Smooth muscle cell of the pulmonary artery (primary cell): ENCODE measurements at places on chromosomes 2 and 18. TPM values are rescaled to one million over a fixed set of nuclear protein-coding genes. Genes with fewer than 3 reads are reported as not detected.

Gene IL1F10
- not detected in 2 replicates for total RNA-seq

Gene DSC3
- 0.20 and 0.46 TPM in 2 replicates for total RNA-seq

Gene TMEM200C
- total RNA-seq, result 0.13 and 0.30 TPM in 2 replicates

Gene CCDC178
- total RNA-seq, result not detected in 2 replicates

Gene TRIM43
- total RNA-seq, result not detected in 2 replicates

Gene ALK
- total RNA-seq, result 0.07 TPM in 1 of 2 replicates, not detected in the other

Gene UGT1A3
- total RNA-seq, result not detected in 2 replicates

Gene LIPG
- total RNA-seq, result 5.5 and 43.0 TPM in 2 replicates

Gene FOXD4L1
- total RNA-seq, result 0.13 and 0.17 TPM in 2 replicates

Gene SCYGR1
- not detected in 2 replicates for total RNA-seq

Gene NMS
- total RNA-seq, result not detected in 2 replicates

Gene ZSWIM2
- total RNA-seq, result 0.07 and 0.10 TPM in 2 replicates

Gene PTMA
- 410 and 465 TPM in 2 replicates for total RNA-seq

Gene RMDN2
- total RNA-seq, result 3.4 and 6.4 TPM in 2 replicates

Gene IL18R1
- 2.3 and 8.3 TPM in 2 replicates for total RNA-seq

Gene CPS1
- 5.3 and 30.0 TPM in 2 replicates for total RNA-seq

Gene NCK2
- 31.5 and 36.6 TPM in 2 replicates for total RNA-seq

Gene SH3RF3
- total RNA-seq, result 7.8 and 10.8 TPM in 2 replicates

Gene DNAH7
- 0.46 and 3.1 TPM in 2 replicates for total RNA-seq

Gene CYRIA
- 1.4 and 5.5 TPM in 2 replicates for total RNA-seq

Gene EGR4
- not detected in 2 replicates for total RNA-seq

Gene MAP2
- 10.7 and 20.1 TPM in 2 replicates for total RNA-seq

Gene COBLL1
- 13.3 and 16.1 TPM in 2 replicates for total RNA-seq

Gene NT5DC4
- 0.33 TPM in 1 of 2 replicates, not detected in the other for total RNA-seq

Gene LONRF2
- 0.52 and 3.6 TPM in 2 replicates for total RNA-seq

Gene ARHGAP28
- total RNA-seq, result 0.03 and 7.2 TPM in 2 replicates

Gene TWIST2
- 20.7 and 29.0 TPM in 2 replicates for total RNA-seq

Gene HK2
- total RNA-seq, result 113 and 133 TPM in 2 replicates

Gene EVA1A
- total RNA-seq, result 26.7 and 94.9 TPM in 2 replicates

Gene GULP1
- 27.3 and 35.6 TPM in 2 replicates for total RNA-seq

Gene SCG2
- 5.1 and 37.2 TPM in 2 replicates for total RNA-seq

Gene NYAP2
- total RNA-seq, result not detected in 2 replicates

Gene CNTNAP5
- not detected in 2 replicates for total RNA-seq

Gene CFC1
- total RNA-seq, result not detected in 2 replicates

Gene RNF125
- total RNA-seq, result 0.13 and 0.69 TPM in 2 replicates

Gene DLX1
- 1.6 and 7.7 TPM in 2 replicates for total RNA-seq

Gene ANKRD30B
- total RNA-seq, result 0.73 and 1.4 TPM in 2 replicates

Gene GPR75
- total RNA-seq, result 1.5 and 2.4 TPM in 2 replicates

Gene HS1BP3
- 29.2 and 34.1 TPM in 2 replicates for total RNA-seq

Gene RAD51AP2
- 0.03 TPM in 1 of 2 replicates, not detected in the other for total RNA-seq

Gene UNC80
- total RNA-seq, result 0.03 TPM in 1 of 2 replicates, not detected in the other

Gene GALNT13
- total RNA-seq, result 0.20 and 1.5 TPM in 2 replicates

Gene TLX2
- not detected in 2 replicates for total RNA-seq

Gene IL1B
- total RNA-seq, result 2.6 and 11.9 TPM in 2 replicates

Gene IL37
- not detected in 2 replicates for total RNA-seq

Gene HRH4
- 0.07 and 0.17 TPM in 2 replicates for total RNA-seq

Gene TWSG1
- total RNA-seq, result 148 and 152 TPM in 2 replicates

Gene INSIG2
- 27.5 and 36.9 TPM in 2 replicates for total RNA-seq

Gene RIF1
- 32.3 and 36.7 TPM in 2 replicates for total RNA-seq

Gene MRPL53
- 20.2 and 22.0 TPM in 2 replicates for total RNA-seq

Gene IL36A
- total RNA-seq, result not detected in 2 replicates

Gene TTN
- 1.2 and 3.3 TPM in 2 replicates for total RNA-seq

Gene KIF1A
- total RNA-seq, result 0.07 and 0.33 TPM in 2 replicates

Gene DPP4
- total RNA-seq, result 39.1 and 50.5 TPM in 2 replicates

Gene REG3G
- total RNA-seq, result not detected in 2 replicates

Gene MYO3B
- 0.10 and 0.13 TPM in 2 replicates for total RNA-seq

Gene KYNU
- total RNA-seq, result 0.20 and 1.0 TPM in 2 replicates
